Tibial nerve (tissue), 4 donors: ENCODE measurements at places on chromosomes 12 and 14. TPM values are rescaled to one million over a fixed set of nuclear protein-coding genes. Genes with fewer than 3 reads are reported as not detected.

Gene RARG
- total RNA-seq: 31.8 TPM

Gene RBP5
- 0.78 TPM for total RNA-seq

Gene FAIM2
- 68.6 TPM for total RNA-seq

Gene PRR13
- 125 TPM for total RNA-seq

Gene KRT4
- not detected for total RNA-seq

Gene EML1
- 65.3 TPM for total RNA-seq

Gene TMEM260
- 32.1 TPM for total RNA-seq

Gene SLC17A8
- total RNA-seq: not detected

Gene LRR1
- 11.1 TPM for total RNA-seq

Gene GRIN2B
- 2.6 TPM for total RNA-seq

Gene SCNN1A
- total RNA-seq: 17.5 TPM

Gene ADAMTS20
- not detected for total RNA-seq

Gene MEG3
- 177 TPM for total RNA-seq

Gene KLRC3
- not detected for total RNA-seq

Gene CLEC12A
- 0.78 TPM for total RNA-seq

Gene SERPINA10
- total RNA-seq: not detected

Gene RPS6KA5
- total RNA-seq: 10.5 TPM

Gene AP1G2
- 54.4 TPM for total RNA-seq

Gene ANO2
- total RNA-seq: 23.2 TPM

Gene MARCHF9
- 11.4 TPM for total RNA-seq

Gene PIK3C2G
- total RNA-seq: 0.30 TPM
